Mucosa of descending colon (tissue), 3 donors: ENCODE measurements at places on chromosomes 5 and 9. TPM values are rescaled to one million over a fixed set of nuclear protein-coding genes. Genes with fewer than 3 reads are reported as not detected.

- no peak for DNase-seq
These were observed 747.6 kb upstream of the EDIL3 start for GRCh38 chr5:85132269-85132668.

CAVIN4 gene
- total RNA-seq, result 0.14 TPM

DNA sequence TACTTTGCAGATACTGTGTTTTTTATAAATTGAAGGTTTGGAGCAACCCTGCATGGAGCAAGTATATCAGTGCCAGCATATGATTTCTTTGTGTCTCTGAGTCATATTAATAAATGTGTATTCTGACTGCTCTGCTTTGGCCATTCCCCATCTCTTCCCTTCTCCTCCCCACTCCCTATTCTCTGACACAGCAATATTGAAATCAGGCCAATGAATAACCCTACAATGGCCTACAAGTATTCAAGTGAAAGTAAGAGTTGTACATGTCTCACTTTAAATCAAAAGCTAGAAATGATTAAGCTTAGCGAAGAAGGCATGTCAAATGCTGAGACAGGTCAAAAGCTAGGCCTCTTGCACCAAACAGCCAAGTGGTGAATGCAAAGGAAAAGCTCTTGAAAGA, 82.2 kb upstream of the TLX3 start:
- no peak for DNase-seq

GRCh38 chr5:159697530-159697929, 218.8 kb upstream of the ADRA1B start:
- DNase-seq, result no peak

DNA sequence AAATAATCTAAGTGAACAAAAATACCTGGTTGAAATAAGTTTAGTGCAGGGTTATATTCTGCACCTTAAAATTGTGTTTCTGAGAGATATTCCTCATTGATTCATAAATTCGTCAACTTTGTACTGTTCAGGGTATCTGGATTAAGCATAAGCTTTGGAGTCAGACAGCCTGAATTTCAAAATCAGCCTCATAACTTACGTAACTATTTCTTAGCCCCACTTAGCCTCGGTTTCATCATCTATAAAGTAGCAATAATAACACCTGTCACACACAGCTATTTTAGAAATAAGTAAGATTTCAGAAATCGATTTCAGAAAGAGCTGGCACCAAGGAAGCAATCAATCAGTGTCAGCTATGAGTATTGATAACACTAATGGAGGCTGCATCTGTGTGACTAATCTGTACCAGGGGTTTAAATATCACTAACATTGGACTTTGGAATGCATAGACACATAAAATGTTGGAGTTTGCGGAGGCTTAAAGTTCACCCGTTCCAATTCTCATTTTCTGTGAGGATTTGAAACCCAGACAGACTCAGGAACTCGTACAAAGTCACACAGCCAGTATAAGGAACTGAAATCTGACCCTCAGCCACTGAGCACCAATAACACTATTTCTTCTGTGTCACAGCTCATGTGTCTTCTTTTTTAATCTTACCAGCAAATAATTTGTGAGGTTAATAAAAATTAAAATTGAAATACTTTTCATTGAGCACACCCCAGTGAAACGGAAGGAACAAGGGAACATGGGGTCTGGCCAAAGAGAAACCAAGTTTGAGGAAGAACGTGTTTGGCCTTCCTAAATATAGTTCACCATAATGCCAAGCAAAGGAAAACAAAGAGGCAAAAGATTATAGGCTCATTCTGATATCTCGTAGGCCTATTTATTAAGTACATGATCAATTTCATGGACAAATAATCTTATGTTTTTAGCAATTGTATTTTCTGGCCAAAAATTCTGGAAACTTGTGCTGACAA, 194.4 kb upstream of the PTGER4 start:
- DNase-seq, result no peak

GRCh38 chr9:76399856-76400255, 5.6 kb upstream of the RFK start:
- no peak for DNase-seq

- DNase-seq, result no peak
These were observed 28.3 kb downstream of the CXXC5 start for GRCh38 chr5:139676406-139676805.

PRSS3 gene
- 107 TPM for total RNA-seq

DNA sequence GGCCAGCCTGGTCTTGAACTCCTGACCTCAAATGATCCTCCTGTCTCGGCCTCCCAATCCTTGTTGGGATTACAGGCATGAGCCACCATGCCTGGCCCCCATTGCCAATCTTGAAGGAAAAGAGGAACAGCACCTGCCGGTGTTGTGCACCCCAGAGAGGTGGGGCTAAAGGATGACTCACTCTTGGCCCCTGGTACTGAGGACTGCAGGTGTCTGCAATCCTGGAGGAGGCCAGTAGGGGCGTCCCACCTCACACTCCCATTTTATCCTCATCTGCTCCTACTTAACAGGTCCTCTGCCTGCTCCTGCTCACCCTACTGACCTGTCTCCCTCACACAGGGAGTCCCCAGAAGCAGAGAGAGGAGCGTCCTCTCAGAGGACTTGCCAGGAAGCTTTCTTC, 390.4 kb downstream of the ARHGEF28 start:
- no peak for DNase-seq

NSG2 gene
- 8.7 TPM for total RNA-seq

KDM3B gene
- 71.7 TPM for total RNA-seq

DNA sequence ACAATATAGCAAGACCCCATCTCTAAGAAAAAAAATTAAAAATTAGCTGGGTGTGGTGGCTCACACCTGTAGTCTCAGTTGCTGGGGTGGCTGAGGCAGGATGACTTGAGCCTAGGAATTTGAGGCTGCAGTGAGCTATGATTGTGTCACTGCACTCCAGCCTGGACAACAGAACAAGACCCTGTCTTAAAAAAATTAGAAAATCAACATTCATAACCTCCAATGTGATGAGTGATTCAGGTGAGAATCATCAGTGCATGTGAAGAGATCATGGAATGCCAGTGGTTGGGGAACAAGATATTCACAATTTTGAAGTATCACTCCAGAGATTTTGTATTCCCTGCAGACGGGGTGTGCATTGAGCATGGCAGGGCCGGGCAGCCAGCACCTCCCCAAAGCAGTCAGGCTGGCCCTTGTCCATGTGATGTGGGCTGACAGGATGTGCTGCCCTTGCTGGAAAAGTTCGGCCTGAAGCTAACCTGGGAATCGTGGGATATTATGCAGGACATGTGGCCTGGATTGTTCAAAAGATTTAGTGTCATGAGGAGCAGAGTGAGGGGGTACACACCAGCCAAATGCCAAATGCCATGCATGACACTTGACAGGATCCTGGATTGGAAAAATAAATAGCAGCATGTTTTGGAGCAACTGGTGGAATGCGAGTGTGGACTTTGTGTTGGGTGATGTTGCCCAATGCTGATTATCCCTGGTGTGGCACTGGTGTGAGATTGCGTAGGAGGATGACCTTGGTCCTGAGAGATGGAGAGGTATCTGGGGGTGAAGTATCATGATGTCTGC, 189.0 kb downstream of the RGS3 start:
- DNase-seq, result no peak

DNA sequence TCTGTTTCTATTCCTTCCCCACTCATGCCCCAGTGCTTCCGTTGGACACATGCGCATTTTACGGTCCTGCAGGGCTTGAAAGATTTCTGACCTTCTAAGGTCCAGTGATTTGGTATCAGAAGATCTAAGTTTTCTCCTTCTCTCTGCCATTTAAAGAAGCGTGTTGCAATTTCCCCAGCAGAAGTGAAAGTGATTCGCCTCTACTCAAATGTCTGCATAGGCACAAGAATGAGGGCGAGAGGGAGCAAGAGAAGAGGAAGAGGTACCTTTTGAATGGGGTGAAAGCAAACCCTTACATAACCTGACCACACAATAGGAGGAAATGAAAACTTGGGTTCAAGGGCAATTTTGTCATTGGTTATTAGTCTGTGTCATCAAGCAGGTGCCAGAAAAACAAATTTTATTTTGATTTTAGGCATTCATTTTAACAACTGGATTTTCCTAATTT, 31.7 kb upstream of the NR3C1 start:
- peak; percentile 49 for DNase-seq

- no peak for DNase-seq
These were observed 16.5 kb downstream of the ASS1 start for GRCh38 chr9:130461218-130461630.

KYAT1 gene
- total RNA-seq, result 1.9 TPM

- DNase-seq, result peak; percentile 70
These were observed 12.6 kb upstream of the SPARC start for GRCh38 chr5:151699071-151699901.

DNA sequence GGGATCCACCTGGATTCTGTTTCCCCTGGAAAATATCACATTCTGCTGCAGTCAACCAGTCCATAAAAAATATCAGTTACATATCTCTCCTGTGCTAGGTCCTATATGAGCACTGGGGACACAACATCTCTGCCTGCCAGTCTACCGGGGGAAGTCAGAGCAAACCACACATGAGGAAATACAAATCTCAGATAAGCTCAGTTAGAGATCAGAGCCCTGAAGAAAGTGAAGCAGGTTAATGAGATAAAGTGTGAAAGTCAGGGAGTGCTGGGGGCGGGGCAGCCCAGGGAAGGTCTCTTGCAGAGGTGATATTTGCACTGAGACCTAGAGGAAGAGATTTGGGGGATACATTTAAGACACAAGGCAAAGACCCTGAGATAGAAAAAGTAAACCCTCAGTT, 67.8 kb upstream of the SLC1A1 start:
- no peak for DNase-seq

- no peak for DNase-seq
These were observed 3.6 kb upstream of the DCP2 start for GRCh38 chr5:112973036-112973435.

DNA sequence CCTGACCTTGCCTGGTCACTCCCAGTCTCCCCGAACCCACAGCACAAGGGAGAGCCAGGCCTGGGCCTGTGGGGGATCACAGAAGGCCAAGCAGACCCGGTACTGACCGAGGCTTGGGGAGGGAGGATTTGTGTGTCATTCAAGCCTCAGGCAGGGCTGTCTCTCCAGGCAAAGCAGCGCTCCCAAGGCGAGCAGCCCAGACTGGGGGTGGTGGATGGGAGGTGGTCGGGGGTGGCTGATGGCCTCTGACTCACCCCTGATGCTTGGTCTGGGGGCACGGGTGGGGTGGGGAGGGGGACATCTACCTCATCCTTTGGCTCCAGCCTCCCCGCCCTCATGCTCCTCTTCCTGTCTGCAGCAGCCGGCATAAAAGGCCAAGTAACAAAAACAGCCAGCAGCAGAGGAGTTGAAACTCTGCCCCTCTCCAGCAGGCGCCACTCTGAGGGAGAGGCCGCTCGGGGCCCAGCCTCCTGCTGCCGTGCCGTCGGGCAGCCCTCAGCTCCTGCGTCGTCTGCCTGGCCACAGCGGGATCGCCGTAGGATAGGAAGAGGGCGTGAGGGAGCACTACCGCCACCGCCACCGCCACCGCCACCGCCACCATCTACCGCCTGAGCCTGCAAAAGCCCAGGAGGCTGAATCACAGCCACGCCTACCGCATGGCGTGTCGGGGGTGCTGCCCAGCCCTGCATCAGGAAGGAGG, 166.0 kb downstream of the OLFM1 start:
- DNase-seq, result no peak

SV2C gene
- total RNA-seq, result 0.58 TPM

GRCh38 chr5:109102096-109102690, 307.6 kb downstream of the PJA2 start:
- DNase-seq, result no peak

DNA sequence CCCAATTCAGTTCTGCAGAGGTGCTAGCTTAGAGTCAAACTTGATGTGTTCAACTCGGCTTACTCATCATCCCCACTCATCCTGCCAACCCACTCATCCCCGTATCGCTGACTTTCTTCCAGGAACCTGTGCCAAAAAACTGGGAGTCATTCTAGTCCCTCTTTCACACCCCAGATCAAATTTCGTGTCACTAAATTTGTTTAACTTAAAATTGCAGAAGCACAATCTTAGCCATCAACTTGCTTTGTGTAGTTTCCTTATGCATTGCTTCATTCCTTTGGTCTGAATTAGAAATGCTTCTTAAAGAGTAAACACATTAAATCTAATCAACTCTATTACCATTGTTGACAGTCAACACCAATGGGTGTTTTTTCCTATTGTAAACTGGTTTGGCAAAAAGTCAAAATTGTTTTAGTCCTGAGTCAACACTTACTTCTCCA, 162.4 kb downstream of the TTC39B start:
- no peak for DNase-seq

DNA sequence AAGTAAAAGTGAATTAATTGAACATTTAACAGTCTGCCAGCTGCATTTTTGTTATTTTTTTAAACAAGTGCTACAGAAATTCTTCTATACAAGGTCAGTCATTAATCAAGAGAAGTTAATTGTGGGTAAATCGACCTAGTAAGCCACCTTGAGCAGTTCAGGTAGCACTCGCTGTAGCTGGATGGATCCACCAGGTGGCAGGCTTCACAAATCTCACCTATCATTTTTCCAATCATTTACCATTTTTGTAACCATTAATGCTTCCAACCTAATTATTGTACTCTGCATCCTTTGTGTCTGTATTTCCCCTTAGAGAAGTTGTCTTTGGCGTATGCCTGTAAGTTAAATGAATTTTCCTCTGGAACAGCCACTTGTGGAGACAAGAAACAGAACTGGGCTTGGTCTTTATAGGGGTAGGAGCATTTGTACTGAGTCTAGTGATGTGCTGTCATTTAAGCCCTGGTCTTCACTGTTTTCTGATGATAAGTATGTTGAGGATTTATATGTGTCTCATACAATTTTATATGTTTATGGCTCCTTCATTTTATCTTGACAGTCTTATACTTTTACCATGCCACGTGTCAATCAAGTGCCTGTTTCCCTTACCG, 39.5 kb downstream of the CD180 start:
- DNase-seq, result peak; percentile 45

DNA sequence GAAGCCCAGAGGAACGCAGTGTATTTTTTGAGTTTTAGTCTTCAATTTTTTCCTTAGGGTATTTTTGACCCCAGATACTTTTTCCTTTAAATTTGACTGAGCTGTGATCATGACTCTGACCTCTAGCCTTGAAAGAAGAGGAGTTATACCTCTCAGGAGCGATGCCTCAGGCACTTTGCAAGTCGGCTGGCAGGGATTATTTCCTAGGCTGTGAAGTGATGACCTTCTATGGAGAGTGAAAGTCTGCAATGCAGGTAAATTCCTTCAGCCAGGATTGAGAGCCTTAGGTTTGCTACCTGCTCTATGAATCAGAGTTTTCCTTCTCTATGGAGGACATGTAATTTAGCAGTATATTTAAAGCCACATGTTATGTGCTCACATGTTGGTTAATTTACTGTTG, 10.8 kb upstream of the NUDT12 start:
- no peak for DNase-seq

DNA sequence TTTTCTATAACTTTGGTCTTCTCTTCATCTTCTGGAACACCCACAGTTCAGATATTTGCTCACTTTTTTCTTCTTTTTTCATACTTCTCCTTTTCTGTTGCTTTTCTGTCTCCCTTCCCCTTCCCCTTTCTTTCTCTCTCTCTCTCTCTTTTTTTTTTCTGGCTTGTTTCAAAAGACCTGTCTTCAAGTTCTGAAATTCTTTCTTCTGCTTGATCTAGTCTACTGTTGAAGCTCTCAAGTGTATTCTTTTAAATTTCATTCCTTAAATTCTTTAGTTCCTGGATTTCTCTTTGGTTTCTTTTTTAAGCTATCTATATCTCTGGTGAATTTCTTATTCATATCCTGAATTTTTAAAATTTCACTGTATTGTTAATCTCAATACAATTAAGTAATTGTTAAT, 11.2 kb downstream of the ALG2 start:
- DNase-seq, result no peak
